ENCODE measurements at places on chromosomes 2 and 18.
A peak's percentile ranks its signal among the peaks of the same experiment; 100 is the strongest.

DNA sequence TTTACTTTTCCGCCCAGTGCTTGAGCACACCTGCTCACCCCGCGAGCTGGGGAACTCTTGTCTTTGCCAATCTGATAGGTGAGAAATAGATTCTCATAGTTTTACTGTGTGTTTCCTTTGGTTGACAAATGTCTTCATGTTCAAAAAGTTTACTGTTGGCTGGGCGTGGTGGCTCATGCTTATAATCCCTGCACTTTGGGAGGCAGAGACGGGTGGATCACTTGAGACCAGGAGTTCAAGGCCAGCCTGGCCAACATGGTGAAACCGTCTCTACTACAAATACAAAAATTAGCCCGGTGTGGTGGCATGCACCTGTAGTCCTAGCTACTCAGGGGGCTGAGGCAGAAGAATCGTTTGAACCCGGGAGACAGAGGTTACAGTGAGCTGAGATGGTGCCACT lies 10.3 kb downstream of the ODC1 start:
- DNase-seq: no peak

DNA sequence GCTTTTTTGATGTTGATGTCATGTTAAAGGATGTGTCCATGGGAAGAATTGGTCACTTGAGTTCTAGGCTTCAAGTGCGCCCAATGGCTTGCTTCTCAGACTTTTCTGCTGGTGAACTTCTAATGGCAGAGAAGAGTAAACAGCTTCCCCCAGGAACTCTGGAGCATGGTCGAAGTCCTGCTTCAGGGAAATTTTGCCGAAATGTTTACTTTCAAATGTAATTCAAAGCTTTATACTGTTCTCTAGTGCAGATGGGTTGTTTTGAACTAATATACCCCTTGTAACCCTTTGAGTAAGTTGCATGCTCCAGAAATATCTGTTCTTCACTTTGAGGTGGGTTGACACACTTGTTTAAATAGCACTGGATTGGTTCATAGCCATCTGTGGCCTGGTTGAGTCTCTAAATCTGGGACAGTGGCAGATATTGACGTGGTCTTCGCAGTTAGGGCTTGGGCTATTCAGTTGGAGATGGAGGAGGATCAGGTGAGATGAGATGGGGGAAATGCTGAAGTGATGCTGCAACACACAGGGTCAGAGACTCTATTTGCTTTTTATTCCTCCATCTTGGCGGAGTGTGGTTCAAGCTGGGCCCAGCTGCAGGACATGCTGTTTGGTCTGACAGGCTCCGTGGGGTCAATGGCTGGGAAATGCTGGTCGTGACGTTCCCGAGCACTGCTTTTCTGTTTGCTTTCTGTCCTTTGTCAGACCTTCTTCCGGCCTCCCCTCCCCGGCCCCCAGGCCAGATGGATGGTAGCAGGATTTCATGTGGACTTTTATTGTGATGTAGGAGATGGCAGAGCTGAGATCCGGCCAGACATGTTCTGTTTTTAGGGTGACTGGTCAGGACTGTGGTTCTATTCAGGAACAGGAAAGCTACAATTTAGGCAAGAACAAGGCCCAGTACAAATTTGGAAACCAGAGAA lies 35.9 kb downstream of the MYO1B start:
- DNase-seq: no peak

GRCh38 chr2:28137221-28137620 lies 246.7 kb downstream of the BABAM2 start:
- DNase-seq: no peak

DNA sequence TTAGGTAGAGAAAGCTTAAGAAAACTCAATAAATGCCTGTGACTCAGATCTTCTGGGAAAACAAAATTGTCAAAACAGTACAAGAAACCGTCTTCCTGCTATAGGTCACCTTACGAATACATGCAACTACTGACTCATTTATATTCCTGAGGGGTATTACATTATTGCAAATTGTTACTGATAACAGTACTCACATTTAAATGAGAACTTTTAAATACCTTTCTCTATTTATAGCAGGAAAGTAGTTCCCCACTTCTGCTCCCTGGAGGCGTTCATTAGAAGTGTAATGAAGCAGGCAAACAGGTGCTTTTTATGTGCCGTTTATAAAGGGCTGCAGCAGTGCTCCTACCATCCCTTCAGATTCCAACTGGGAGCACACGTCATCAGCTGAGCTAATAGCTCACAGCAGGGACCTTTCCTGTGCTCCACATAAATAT lies 65.1 kb upstream of the RPRM start:
- no peak for DNase-seq

GRCh38 chr2:144366825-144367429 lies 153.0 kb downstream of the ZEB2 start:
- no peak for DNase-seq

DNA sequence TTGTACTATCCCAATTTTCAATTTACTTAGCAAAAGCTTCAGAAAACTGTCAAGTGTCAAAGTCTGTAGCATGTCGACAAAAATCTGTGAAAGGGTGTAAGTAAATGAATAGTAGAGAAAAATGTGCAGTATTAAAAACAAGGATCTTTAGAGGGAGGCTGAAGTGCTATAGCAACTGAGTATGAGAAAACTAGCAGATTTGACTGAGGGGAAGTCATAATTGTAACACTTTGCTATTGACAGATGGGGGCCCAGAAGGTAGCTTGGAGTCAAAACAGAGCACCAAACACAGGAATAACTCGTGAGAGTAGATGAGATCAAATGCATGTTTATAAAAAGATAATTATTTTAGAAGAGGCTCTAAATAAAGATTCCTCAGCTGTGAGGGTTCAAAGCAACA lies 657.7 kb downstream of the TMEM182 start:
- no peak for DNase-seq

- DNase-seq: peak; percentile 9
These were observed 66.7 kb downstream of the PTPN4 start for GRCh38 chr2:119826370-119826961.

- DNase-seq: no peak
These were observed 5.1 kb downstream of the RHOB start for GRCh38 chr2:20451761-20452499.

DNA sequence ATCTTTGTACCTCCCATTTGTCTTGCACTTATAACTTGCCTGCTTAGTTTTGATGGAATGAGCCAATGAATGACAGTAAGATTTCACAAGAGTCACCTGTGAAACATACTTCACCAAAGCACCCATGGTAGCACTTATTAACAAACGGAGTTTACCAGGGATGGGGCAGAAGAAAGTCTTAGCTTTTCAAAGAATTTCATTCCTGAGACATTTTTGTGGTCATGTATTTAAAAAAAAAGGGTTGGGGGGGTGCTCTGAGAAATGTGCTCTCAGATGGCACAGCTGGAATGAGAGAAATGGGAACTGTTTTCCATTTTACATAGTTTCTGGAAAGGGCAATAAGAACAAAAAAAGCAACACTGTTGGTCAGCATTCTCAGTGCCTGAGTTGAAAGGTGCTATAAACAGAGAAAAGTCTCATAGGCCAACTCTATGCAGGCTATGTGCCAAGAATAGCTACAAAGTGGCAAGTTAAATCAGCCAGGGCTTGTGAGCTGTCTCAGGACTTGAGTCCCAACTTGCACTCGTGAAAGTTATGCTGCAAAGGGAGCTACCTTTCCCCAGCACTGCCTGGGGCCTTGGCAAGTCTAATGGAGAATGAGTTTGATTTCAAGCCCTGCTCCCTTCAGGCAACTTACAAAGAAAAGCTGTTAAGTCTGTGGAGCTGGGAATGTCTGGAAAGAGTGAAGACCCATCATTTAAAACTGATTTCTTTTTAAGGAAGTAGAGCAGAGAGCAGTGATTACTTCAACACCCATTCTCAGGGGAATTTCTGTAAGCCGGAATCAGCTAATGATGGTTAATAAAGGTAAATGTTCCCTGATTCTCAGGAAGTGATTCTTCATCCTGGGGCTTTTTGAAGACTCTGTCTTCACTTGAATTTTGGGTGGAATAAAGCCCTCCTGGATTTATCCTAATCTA lies 170.6 kb downstream of the SLC8A1 start:
- no peak for DNase-seq

DNA sequence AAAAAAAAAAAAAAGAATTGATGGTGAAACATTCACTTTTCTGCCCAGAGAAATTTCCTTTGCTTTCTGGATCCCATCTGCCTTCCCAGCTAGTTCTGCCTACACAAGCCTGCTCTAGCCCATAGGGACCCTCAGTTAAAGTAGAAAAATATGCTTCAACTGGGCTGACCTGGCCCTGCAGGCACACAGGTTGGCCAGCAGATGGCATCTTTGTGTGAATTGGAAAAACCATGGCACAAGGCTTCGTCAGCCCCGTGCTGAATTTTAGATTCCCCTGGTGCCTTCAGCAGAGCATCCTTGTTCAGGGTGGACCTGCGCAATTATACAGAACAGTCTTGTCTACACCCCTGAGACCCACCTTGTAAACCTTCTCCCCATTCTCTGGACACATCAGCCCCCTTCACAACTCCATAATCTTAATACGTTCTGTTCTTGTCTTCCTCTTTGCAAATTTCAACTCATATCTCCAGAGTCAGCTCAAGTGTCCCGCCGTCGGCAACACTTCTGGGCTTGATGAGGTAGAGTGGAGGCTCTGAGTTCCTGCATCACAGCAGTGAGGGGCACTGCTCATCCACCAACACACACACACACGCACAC lies 114.5 kb downstream of the INSIG2 start:
- DNase-seq: peak; percentile 70

DNA sequence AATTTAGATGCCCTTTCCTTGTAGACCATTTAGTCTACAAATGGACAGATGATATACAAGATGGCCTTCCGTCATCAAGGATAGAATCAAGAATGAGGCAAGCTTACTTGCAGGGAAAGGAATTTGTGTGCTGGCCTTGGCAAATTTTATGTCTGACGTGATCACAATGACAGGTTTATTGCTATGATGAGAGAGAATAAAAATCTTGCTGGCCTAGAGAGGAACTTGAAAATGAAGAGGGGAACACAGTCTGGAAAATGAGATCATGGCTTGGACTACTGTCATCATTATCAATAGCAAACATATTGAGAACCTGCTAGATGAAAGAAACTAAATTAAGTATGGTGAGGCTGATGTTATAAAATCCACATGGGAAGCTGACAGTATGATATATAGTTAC lies 66.0 kb downstream of the CSRNP3 start:
- no peak for DNase-seq

DNA sequence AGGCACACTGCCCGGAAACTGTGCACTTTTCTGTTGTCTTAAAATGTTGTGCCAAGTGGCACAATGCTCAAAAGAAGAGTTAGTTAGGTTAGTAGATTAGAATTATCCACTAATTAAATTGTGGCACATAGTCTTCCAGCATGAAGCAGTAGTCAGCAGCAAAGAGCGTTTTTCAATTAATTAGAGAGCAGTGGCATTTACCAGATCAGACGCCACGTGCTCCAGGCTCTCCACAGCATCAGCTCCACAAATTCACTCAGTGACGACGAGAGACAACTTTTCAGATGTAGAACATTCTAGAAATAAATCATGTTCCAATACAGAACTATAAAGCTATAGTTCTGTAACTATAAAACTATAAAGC lies 16.4 kb upstream of the RTTN start:
- DNase-seq: no peak

- DNase-seq: peak; percentile 34
These were observed 164.6 kb downstream of the SEPTIN10 start for GRCh38 chr2:109448946-109449788.

GRCh38 chr2:188798159-188798558 lies 176.0 kb upstream of the COL3A1 start:
- DNase-seq: no peak

GRCh38 chr2:19287324-19287723 lies 71.1 kb downstream of the OSR1 start:
- peak; percentile 82 for DNase-seq

DNA sequence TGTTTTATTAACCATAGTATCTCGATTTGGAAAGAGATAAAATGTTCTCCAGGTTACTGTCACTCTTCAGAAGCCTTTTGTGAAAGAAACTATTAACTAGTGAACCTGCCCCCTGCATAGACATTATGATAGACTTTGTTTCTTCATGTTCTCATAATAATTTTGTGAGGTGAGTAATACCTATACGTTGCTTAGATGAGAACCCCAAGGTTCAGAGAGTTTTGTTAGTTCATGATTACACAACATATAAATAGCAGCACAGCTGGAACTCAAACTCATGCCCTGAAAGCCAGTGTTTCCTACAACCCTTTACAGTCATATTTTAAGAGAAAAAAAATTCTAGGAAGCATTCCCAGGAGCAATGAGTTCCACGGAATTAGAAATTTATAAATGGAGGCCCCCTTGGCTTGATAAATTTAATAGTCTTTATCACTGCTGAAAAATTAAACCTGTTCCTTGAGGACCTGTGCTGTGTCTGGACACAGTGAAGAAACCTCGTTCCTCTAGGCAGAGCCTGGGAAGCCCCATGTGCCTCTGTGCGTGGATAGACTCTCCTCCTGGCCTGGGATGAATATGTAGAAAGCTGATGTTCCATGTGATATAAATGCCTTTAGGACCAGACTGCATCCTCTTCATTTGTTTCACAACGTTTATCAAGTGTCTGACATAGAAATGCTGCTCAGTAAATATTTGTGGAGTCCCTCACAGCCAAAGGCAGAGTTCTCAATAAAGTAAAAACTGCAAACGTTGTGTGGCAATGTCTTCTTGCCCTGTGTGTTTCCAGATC lies 1257.0 kb upstream of the GYPC start:
- DNase-seq: no peak

DNA sequence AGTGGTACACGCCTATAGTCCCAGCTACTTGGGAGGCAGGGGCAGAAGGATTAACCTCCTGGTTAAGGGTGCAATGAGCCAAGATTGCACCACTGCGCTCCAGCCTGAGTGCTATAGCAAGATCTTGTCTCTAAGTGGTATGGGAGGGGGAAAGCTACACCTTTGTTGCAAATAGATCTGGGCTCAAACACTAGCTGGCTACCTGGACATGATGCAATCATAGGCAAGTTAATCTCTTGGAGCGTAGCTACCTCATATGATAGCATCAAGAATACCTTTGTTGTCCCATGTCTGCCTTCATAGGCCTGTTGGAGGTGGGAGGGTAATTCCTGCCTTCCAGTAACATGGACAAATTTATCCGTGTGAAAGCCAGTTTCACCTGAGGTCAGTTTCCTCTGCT lies 15.7 kb downstream of the KLHL29 start:
- DNase-seq: peak; percentile 83

- no peak for DNase-seq
These were observed 38.4 kb downstream of the RNF144A start for GRCh38 chr2:6955511-6956136.

GRCh38 chr2:120053891-120054290 lies 41.0 kb downstream of the EPB41L5 start:
- DNase-seq: no peak

DNA sequence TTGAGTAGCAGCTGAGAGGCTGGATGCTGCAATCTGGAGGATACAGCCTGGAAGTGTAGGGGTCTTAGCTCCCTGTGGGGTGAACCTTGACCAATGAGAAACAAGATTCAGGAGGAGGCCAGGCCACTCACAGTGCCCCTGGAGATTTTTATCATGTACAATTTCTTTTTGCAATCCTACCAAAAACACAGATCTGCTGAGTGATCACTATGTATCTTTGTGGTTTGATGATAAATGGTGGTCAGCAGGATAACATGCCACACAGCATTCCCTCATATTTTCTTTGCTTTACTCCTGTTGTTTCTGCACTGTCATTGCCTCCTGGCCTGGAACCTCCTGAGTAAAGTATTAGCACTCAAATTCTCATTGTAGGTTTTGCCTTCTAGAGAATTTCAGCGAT lies 357.9 kb downstream of the THSD7B start:
- no peak for DNase-seq

GRCh38 chr2:28318023-28318422 lies 74.6 kb upstream of the FOSL2 start:
- DNase-seq: no peak
